ENCODE measurements at places on chromosomes 3 and 15. TPM values are rescaled to one million over a fixed set of nuclear protein-coding genes. Genes with fewer than 3 reads are reported as not detected.

Gene DALRD3
- 25.8 TPM for total RNA-seq

Gene CFAP20DC
- 2.1 TPM for total RNA-seq

Gene SLC12A1
- total RNA-seq: not detected

Gene ACAD9
- total RNA-seq: 24.5 TPM

Gene SEMA6D
- total RNA-seq: not detected

Gene KLF15
- total RNA-seq: 0.73 TPM

Measured in A549 treated with Hydrocortisone at 1 μM for 4 hours (cell line).